ENCODE measurements at places on chromosomes 7 and 10.

DNA sequence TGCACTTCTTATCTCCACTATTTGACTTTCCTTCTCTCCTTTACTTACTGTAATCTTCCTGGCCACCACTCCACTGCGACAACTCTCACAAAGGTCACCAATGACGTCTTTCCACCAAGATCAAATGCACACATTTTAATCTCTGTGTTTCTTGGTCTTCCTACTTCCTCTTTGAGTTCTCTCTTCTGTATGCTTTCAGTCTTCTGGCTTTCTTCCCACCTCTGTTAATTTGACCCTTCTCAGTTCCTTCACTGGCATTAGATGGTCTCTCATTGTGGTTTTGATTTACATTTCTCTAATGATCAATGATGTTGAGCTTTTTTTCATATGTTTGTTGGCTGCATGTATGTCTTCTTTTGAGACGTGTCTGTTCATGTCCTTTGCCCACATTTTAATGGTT lies 31.9 kb downstream of the FAM107B start:
- DNase-seq, result no peak

DNA sequence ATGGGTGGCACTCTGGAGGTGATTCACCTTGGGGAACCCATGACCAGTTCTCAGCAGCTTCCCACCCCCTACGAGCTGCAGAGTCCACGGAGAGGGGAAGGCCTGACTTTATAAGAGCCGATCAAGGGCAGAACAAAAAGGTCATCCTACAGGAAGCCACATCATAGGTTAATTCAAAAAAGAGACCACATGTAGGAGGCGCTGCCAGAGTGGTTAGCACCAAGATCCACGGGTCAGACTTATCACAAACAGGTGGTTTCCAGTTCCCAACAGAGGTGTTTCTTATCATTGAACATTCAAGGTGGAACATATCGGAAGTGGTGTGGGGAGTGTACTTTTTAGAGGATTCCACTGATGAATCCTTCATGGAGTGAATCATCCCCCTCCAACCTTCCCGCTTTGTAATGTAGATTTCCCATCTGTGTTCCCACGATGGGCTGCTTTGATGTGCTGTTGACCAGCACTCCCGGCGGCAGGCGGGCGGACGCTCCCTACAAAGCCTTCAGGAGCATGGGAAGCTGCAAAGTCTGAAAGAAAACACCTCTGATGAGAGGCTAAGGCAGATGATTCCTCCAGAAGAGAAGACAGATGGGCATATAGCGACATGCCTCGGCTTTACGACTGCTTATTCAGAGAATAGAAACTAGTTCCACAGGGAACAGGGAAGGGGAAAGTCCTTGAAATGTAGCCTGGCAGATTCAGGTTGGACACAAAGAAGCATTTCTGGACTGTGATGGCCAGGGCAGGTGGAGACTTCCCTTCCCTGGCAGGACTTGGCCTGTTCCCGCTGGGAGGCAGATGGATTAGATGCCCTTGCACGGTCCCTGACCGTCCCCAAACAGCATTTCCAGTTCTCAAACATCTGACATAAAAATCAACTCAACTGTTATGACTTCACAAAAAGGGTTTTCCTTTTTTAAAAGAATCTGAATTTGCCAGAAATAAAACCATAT lies 66.5 kb downstream of the AFAP1L2 start:
- DNase-seq, result no peak

- DNase-seq, result no peak
Observed at GRCh38 chr7:118075936-118076335, 108.0 kb upstream of the LSM8 start.

DNA sequence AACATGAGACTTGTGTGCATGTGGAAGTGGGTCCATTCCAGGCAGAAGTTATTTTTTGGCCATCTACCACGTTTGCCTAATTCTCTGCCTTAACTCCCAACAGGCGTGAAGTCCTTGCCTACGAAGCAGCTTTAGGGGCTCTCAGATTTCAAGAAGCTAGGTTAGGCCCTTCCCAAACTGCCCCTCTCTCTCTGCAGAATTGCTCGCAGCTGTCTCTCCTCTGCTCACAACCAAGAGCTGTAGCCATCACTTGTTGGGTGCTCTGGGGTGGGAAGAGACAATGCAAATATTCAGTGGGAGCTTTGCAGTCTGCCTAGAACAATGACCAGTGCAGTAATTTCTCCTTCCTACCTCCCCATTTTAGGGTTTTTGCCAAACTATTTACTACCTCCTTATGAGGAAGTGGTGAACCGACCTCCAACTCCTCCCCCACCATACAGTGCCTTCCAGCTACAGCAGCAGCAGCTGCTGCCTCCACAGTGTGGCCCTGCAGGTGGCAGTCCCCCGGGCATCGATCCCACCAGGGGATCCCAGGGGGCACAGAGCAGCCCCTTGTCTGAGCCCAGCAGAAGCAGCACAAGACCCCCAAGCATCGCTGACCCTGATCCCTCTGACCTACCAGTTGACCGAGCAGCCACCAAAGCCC lies 24.9 kb downstream of the CYP17A1 start:
- no peak for DNase-seq

DNA sequence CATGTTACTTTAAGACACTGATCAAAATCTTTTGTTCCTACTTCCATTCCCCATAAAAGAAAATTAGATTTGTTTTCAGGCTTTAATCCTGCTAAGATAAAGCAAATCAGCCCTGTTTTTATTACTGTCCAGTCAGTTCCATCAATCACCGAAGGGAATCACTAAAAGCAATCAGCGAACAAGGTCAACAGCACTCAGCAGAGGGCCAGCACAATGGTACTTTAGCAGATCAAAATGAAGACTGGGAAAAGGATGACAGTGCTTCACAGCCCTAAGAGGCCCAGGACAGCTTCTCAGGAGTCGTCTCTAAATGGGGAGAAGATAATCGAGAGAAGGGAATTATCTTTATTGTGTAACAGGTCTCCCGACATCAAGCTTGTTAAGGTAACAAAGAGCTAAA lies 32.7 kb downstream of the SEM1 start:
- DNase-seq, result no peak

DNA sequence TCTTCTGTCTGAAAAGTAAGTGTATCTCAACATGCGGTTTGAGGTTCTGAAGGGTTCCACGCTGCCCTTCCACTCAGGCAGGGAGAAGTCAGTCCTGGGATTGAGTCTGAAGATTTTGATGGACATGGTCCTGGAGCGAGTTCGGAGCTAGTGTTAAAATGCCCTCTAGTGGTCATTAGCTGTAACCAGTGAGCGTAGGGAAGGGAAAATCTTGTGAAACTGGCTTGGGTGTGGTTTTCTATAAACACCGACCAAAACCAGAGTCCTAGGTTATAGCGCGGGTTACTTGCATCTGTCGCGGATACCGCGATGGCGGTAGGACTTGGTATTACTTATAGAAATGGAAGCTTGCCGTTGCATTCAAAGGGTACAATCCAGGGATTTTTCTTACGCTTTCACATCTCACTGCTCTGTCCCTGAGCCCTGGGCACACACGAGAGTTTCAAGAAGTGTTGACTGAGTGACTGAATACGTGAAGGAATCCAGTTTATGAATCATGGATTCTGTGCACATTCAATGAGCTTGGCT lies 348.2 kb upstream of the C7orf33 start:
- no peak for DNase-seq

- DNase-seq, result no peak
Observed at GRCh38 chr7:158009886-158010285, 577.7 kb downstream of the PTPRN2 start.

DNA sequence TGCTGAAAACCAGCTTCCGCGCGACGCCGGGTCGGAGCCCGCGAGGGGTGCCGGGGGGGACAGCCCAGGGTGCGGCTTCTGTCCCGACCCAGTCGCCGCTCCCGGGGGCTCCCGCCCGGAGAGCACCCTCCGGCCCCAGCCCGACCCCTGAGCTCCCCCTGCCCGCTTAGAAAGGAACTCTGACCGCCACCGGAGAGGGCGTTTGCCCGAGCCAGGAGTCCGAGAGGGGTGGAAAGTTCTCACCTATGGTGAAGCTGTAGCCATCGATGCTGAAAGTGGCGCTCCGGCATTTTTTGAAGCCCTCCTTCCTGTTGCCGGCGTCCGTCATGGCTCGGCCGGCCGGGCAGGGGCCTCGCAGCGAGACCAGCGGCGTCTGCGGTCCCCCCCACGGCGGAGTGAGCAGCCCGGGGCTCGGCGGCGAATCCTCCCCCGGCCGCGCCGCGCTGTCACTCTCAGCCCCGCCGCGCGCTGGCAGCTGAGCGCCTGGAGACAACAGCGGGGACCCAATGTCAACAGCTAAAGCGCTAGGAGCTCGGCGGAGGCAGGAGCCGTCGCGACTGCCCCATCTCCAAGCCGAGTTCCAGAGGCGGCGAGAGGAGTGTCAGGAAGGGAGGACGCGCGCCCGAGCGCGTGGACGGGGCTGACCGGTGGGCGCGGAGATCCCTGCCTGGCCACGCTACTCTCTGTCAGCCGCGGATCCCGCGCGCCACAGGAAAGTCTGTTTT lies 191.6 kb downstream of the LSM5 start:
- DNase-seq, result no peak

- peak; percentile 2 for DNase-seq
Observed at GRCh38 chr7:69633122-69633831, 35.0 kb downstream of the AUTS2 start.

- DNase-seq, result no peak
Observed at GRCh38 chr10:128268015-128268722, 141.9 kb upstream of the MKI67 start.

- DNase-seq, result peak; percentile 1
Observed at GRCh38 chr7:37833107-37833817, 15.1 kb upstream of the NME8 start.

- no peak for DNase-seq
Observed at GRCh38 chr7:17690030-17690429, 250.3 kb downstream of the SNX13 start.

GRCh38 chr10:118698421-118698820 lies 56.3 kb downstream of the CACUL1 start:
- no peak for DNase-seq

DNA sequence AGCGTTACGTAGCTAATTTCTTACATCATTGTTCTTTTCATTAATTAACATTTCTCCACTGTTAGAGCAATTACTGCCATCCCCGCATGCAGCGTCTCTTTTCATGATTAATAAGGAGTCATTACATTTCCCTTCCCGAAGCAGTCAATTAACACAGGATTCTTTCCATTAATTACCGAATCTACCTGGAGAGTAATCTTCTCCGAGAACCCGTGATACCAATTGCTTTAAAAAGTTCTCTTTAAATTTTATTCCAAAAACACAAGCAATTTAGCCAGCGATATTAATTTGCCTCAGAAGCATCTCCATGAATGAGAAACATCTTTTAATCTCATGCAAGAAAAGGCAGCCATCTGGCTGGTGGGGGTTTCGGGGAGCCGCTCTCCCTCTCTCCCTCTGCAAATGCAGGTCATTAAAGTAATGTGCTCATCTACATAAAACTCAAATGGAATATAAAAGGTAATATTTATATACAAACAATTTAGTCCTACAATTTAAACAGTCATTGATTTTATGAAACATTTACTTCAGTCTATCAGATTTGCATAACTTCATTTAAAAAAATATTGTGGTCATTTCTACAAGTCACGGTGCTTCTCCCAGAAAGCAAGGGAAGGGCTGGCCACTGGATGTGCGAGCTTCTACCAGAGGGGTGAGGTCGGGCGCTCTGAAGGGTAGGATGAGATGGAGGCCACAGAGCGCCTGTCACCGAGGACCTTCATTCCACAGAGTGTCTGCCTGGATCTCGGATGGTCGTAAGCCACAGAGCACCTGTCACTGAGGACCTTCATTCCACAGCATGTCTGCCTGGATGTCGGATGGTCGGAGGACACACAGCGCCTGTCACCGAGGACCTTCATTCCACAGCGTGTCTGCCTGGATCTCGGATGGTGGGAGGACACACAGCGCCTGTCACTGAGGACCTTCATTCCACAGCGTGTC lies 145.0 kb downstream of the WDR37 start:
- DNase-seq, result no peak

DNA sequence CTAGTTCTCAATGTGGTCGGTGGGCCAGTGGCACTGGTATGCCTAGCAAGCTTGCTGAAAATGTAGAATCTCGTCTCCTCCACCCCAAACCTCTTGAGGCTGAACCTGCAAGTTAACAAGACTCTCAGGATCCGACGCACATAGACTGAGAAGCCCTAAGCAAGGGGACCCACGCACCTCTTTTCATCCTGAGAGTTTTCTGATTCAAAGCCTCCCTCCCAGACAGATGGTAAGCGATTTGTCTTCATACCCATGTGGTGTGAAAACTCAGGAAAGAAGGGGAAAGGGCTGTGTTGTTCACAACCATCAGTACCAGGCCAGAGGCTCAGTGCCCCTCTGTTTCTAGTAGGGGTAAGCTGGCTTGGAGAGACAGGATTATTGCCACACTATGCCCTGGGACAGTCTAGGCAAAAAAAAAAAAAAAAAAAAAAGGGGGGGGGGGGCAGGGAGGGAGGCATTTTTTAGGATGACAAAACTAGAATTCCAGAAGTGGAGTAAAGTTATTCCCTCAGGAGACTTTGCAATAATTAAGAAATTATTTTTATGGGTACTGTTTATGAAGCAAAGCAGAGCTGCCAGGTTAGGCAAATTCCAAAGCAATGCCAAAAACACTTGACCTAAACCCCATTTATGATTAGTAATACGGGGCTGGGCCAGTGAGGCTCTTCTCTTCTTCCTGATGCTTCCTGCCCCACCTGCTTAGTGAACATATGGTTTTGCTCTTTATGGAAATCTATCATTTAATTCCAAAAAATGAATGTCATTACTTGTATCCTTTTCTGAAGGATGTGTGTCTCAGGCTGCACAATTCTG lies 117.6 kb upstream of the PDLIM1 start:
- DNase-seq, result no peak

GRCh38 chr10:79186486-79187120 lies 117.8 kb downstream of the ZMIZ1 start:
- DNase-seq, result no peak

- no peak for DNase-seq
Observed at GRCh38 chr7:129258649-129259389, 34.0 kb downstream of the AHCYL2 start.

GRCh38 chr10:54139819-54140428 lies 661.1 kb downstream of the PCDH15 start:
- no peak for DNase-seq

DNA sequence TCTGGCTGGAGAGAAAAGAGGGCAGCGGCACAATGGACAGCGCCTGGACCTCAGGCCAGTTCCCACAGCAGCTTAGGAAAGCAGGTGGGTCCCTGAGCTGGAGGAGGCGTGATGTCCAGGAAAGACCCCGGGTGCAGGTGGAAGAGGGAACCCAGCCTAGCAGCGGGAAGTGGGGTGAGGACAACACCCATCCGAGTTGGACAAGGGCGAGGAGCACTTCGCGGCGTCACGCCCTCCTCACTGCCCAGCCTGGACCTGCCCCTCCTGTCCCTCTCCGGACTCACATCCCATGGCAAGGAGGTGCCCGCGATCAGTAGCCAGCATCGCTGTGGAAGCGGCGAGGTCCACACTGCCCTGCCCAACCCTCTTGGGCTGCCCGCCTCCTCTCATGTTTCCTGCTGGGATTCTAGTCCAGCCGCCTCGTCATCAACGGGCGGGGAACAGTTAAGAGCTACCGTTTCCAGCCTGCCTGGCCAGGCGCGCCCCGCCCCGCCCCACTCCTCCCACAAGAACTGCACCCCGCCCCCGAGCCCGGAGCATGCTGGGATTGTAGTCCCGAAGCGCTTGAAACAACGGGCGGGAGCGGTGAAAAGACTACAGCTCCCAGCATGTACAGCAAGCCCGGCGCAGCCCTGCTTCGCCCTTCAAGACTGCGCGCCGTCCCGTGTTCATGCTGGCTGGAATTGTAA lies 930.6 kb upstream of the ZNF722 start:
- DNase-seq, result no peak

- no peak for DNase-seq
Observed at GRCh38 chr7:6251653-6252052, 20.8 kb downstream of the CYTH3 start.

- DNase-seq, result no peak
Observed at GRCh38 chr7:329691-330281, 39.8 kb downstream of the FOXL3 start.
